NCI-H2029 treated with DMSO at 0.1 percent for 48 hours (cell line): ENCODE measurements at places on chromosomes 12 and 14.

- DNase-seq = no peak
These were observed 50.2 kb upstream of the OTX2 start for GRCh38 chr14:56860441-56860840.

DNA sequence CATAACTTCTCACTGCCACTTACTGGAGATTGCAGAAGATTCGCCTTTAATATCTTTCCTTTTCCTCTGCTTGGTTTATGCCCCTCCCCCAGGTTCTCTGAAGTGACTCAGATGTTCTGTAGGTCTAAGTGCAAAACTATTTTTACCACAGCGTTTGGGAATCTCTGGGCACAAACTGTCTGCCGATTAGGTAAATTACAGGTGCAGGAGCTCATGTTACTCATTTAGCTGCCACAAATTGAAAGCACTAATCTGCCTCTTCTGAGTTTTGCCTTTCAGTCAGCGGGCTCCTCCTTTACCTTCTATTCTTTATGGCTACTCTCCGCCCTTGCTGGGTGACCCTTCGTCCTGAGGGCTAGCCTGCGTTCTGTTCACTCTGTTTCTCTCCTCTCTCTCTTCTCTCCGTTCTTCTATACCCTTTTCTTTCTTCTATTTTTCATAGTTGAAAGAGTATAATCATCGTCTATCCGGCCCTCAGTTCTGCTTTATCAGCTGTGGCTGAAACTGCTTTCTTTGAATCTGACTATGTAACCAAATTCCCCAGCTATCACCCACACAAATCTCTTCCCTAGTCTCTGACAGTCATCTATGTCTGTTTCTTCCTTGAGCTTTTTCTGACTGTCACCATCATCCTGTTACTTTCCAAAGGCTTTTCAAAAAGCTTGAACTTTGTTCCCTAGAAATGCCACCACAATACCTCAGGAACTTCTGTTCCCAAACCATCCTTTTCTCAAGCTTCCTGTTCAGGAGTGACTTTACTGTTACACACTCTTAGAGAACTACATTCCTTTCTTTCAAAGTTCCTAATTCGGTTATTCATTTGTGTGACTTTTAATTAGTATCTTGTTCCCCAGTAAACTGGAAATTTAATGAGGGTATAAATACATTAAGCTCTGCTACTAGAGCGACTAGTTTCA, 4.3 kb upstream of the MYF6 start:
- DNase-seq = no peak

DNA sequence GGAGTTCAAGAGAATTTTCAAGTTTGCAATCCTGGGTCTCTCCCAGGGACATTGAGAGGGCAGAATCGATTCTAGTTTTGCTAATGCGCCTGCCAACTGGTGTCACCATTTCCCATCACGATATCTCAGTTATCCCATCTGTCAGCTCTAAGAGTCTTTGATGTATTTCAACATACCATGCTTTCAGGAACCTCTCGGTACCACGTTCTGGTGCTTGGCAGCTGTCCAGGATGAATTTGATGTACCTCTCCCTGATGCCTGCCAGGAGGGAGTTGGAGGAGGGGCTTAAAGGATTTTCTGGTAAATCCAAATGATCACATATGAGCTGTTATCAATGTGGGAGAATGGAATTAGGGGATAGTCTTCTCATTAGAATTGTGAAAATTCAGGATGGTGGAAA, 332.5 kb downstream of the RGS6 start:
- DNase-seq = no peak

DNA sequence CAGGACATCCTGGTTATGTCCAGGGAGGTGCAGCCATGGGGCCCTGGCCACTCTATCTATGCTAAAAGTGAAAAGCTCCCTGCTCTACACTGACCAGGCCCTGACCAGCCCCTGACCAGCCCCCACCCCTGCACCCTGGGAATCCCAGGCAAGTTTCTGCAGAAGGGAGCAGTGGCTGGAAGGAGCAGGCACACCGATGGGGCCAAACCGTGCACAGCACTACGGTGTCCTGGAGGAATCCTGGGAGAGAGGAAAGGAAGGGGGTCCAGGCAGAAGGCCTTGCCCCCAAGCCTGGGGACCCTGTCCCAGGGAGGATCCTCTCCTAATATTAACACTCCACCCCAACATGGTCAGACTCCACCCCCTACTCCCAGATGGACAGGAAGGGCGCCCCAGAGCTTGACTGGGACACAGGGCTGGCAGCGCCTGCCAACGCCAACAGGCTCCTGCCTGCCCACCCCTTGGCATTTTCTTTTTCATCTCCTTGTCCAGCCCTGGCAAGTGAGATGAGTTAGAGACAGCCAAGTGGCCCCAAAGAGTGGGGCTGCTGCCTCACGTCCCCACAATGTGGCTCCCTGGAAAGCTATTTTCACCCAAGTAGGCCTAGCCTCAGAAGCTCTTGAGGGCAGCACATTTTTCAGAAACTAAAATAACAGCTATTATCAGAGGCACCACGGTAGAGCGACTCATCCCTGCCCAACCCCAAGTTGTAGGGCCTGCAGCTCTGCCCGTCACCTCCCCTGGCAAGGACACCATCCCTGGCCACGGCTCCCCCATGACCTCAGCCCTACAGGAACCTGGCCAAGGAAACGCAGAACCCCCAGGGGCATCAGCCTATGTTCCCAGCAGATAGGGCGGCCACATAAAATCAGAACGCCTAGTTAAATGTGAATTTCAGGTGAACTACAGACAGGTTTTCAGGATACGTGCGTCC, 82.6 kb downstream of the SCARB1 start:
- DNase-seq = no peak

GRCh38 chr12:13835652-13836051, 145.8 kb downstream of the GRIN2B start:
- no peak for DNase-seq

- no peak for DNase-seq
These were observed 36.1 kb upstream of the BDKRB2 start for GRCh38 chr14:96168581-96168980.

DNA sequence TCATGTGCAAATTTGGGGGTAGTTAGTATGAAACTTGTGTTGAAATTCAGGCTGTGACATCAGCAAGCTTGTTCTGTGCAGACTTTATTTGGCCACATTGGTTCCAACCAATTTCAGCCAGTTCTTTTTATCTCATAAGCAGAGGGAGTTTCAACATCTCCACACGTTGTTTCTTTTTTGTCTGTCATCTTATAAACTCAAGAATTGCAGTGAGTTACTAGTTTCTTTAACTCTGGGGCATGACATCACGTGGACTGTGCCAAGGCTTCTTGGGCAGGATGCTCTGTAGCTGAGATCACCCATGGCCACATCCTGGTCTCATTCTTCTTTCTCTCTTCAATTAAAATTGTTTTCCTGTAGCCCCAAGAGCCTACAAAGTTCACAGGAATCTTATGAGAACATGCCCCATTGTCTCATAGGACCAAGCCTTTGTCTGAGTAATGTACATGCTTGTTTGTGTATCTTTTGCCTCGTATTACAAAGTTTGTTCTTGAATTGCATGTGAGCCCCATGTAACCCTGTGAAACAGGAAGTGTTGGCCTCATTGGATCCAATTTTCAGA, 982.0 kb upstream of the TMEM132C start:
- no peak for DNase-seq

GRCh38 chr12:5072311-5072710, 28.6 kb downstream of the KCNA5 start:
- DNase-seq = no peak

GRCh38 chr12:58413794-58414193, 472.4 kb downstream of the ATP23 start:
- DNase-seq = no peak

DNA sequence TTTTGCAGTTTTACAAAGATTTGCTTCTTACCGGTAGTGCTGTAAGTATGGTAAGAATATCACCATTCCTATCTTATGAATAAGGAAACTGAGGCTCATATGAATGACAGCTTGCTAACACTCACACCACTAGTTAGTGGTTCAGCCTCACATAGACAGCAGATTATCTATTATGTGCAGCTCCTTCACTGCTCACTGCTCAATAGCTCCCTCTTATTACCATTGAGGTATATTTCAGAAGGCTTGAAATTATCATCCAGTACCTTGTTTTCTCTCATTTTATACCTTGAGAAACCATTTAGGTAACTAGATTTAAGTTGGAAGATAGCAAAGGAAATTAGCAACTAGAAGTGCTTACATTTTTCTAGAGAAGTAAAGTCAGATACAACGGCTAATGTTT, 15.5 kb downstream of the RIC8B start:
- DNase-seq = peak; percentile 21

- no peak for DNase-seq
These were observed 52.4 kb downstream of the DUSP6 start for GRCh38 chr12:89299931-89300330.

GRCh38 chr14:66242001-66242400, 244.2 kb upstream of the CCDC196 start:
- no peak for DNase-seq

DNA sequence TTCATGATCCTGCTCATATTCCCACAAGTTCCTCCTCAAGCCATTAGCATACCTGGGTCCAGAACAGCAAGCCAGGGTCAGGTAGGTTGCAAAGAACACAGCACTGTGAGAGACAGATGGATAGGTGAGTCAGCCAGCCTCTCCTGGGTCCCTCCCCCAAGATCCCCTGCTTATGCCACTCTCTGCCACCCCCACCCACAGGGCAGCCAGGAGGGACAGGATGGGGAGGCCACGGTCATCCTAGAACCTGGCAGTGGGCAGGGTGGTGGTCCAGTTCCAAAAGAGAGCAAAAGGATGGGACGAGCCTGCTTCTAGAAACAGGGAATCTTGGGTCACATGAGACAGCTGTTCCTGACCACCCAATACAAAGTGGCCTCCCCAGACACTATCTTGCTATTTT, 12.7 kb downstream of the FAIM2 start:
- DNase-seq = no peak

DNA sequence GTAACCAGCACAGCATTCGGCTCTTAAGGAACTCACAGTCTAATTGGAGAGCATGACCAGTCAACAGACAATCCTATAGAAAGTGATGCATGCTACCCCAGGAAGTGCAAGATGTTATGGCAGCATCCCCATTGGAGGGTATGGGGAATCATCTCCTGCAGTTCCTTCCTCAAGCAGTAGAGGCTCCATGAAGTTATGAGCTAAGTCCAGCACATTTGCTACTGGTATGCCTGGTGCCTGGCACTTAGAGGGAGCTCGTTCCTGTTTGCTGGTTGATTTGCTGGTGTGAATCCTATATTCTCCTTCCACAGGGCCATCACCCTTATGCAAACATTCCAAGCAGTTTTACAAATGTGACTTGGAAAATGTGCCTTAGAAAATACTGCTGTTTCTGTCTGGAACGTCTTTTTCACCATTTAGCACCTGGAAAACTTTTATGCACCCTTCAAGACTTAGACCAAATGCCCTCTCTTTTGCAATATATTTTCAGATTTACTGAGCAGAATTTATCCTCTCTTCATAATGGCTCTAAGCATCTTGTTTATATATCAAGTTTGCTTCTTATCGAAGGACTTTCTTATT, 136.1 kb upstream of the WSCD2 start:
- peak; percentile 13 for DNase-seq
